ENCODE measurements at places on chromosomes 11 and 22. TPM values are rescaled to one million over a fixed set of nuclear protein-coding genes. Genes with fewer than 3 reads are reported as not detected.

The RPS6KB2 gene
- 71.5 TPM for polyA plus RNA-seq

The HPS5 gene
- polyA plus RNA-seq, result 10.4 TPM

The APOL1 gene
- 14.8 TPM for polyA plus RNA-seq

The KCNQ1OT1 gene
- polyA plus RNA-seq, result 0.12 TPM

The P2RY6 gene
- not detected for polyA plus RNA-seq

The CNTF gene
- polyA plus RNA-seq, result not detected

The LARGE1 gene
- not detected for polyA plus RNA-seq

The CTSD gene
- polyA plus RNA-seq, result 488 TPM

The DDX25 gene
- polyA plus RNA-seq, result not detected

DNA sequence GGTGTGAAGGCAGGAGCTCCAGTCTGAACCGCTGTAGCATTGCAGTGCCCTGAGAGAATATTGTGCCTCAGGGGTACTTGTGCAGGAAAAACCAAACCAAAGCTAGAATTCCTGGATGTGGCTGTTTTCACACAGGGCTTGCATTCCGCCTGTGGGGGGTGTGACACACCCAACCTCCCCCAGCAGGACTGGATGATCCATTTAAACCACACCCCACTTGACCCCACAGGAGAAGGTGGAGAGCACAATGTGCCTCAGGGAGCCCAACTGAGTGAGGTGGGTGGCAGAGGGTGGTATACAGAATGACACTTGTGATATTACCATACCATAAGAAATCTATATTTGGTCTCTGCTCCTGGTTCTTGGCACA lies 66.9 kb upstream of the SLC22A12 start:
- H3K36me3 ChIP-seq, result no peaks in the 10 kb centered on the region
- H3K27ac ChIP-seq, result no peak overlapping the region
- no peak for DNase-seq
- H3K4me3 ChIP-seq, result no peak overlapping the region
- H3K4me1 ChIP-seq, result no peaks in the 10 kb centered on the region
- H3K27me3 ChIP-seq, result peaks cover 2% of the 10 kb centered on the region

GRCh38 chr11:118061586-118062125 lies 15.2 kb upstream of the TMPRSS4 start:
- peaks cover 7% of the 10 kb centered on the region for H3K27me3 ChIP-seq
- peaks cover 11% of the 10 kb centered on the region for H3K36me3 ChIP-seq
- no peak overlapping the region for H3K4me3 ChIP-seq
- H3K4me1 ChIP-seq, result peaks cover 12% of the 10 kb centered on the region
- DNase-seq, result no peak

GRCh38 chr22:29979777-29980321 lies 96.9 kb downstream of the MTMR3 start:
- H3K27me3 ChIP-seq, result no peaks in the 10 kb centered on the region
- H3K4me3 ChIP-seq, result no peak overlapping the region
- no peak for DNase-seq
- no peaks in the 10 kb centered on the region for H3K4me1 ChIP-seq

DNA sequence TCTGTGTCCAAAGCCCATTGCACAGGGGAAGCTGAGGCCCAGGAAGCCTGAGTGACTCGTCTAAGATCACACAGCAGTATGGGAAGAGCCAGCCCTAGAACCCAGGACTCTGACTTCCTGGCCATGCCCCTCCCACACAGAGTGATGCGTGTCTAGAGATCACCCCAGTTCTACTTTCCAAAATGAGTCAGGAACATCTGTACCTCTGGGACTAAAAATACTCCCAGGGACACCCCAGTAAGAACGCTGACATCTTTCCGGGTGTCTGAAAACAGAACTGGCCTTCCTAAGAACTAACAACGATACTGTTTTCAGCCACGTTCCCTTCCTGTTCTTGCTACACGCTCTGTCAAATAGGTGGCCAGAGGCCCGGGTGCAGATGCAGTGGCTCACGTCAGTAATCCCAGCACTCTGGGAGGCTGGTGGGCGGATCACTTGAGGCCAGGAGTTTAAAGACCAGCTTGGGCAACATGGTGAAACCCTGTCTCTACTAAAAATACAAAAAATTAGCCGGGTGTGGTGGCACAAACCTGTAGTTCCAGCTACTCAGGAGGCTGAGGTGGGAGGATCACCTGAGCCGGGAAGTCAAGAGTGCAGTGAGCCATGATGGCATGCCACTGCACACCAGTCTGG lies 21.7 kb upstream of the PDGFB start:
- no peak for DNase-seq
- no peak overlapping the region for H3K4me3 ChIP-seq
- no peaks in the 10 kb centered on the region for H3K36me3 ChIP-seq
- no peaks in the 10 kb centered on the region for H3K4me1 ChIP-seq

DNA sequence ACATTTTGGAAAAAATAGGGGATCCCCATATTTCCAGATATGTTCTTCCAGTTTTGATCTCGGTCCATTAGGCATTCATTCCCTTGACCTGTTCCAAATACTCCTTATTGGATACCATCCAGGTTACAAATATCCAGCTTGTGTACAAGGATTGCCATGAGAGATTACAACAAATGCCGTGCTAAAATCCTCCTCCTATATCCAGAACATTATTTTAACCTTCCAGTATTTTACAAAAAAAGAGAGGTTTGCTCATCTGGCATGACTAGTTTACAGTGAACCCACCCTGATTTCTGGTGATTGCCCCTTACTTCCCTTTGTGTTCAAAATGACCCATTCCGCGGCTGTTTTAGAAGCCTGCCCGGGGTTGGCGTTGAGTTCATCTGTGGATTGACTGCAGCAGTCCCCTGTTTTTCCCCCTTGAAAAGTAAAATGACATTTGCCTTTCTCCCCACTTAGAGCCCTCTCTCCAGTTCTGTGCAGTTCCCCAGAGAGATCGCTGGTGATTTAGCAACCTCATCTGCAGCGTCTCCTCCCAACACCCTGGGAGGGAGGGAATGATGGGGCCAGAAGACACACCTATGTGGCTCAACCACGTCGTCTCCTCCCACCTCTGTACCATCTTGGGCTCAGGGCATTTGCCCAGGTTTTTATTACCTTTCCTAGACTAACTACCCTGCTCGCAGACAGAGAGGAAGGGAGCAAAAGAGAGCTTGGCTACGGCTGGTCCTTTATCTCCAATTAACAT lies 73.6 kb downstream of the DSCAML1 start:
- no peak overlapping the region for H3K4me3 ChIP-seq
- H3K36me3 ChIP-seq, result no peaks in the 10 kb centered on the region
- H3K27ac ChIP-seq, result no peak overlapping the region
- DNase-seq, result no peak
- peaks cover 7% of the 10 kb centered on the region for H3K27me3 ChIP-seq
- no peaks in the 10 kb centered on the region for H3K4me1 ChIP-seq

DNA sequence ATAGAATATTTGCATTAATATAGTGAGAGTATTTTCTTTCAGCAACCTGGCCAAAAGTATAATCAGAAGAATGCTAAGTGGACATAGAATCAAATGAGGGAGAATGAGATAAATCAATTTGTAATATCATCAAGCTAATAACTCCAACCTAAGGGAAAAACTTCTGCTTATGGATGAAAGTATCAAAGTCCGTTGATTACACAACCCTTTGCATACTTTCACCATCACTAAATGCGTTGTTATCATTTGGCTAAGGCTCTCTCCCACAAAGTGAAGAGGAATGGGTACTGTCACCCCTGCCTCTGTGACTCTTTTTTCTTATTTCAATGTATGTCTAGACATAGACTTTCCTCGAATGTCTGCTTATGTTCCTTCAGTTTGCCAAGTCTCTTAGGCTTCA lies 16.4 kb upstream of the CASP4 start:
- no peak for DNase-seq
- no peak overlapping the region for H3K4me3 ChIP-seq

DNA sequence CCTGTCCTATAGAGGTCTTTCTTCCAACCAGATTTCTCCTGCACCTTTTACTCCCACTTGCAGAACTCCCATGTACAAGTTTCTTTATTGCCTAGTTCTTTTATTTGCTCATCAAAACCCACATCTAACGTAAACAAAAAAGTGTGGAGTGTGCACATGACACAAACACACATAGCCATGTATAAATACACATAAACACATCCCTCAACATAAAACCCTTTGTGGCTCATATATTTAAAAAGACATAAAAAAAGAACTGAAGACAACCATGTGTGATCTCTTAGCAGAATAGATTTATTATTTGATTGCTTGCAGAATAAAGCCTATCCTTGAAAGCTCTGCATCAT lies 1.7 kb downstream of the HBG2 start:
- no peak overlapping the region for H3K4me3 ChIP-seq
- DNase-seq, result no peak

DNA sequence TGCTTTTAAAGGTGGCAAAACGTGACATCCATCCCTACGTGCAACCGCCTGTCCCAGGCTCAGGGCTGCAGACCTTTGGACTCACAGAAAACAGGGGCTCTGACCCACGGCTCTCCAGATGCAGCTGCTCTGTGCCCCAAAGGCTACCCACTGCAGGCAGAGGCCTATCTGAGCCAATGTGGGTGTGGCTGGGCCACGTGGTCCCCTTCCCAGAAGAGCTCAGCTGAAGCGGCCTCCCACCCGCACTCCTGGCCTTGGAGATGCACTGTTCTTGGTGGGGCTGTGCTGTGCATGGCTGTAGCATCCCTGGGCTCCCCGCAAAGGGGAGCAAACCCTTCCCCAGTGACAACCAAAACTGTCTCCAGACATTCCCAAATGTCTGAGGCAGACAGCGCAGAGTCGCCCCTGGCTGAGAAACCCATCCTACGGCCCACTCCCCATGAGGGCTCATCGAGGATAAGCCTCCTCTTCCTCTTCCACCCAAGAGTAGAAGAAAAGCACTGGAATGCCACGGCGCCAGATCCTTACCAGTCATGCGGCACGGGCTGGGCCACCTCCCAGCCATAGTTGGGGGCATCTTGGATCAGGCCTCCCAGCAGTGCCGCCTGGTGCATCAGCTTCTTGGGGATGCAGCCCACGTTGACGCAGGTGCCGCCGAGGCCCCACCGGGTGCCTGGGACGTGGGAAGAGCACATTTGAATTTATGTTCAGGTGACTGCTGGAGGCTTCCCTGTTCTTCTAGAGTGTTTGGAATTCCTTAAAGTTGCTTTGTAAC lies 23.1 kb upstream of the COMT start:
- H3K27me3 ChIP-seq, result no peaks in the 10 kb centered on the region
- H3K4me1 ChIP-seq, result no peaks in the 10 kb centered on the region
- peaks cover 16% of the 10 kb centered on the region for H3K36me3 ChIP-seq
- H3K27ac ChIP-seq, result no peak overlapping the region

- H3K4me1 ChIP-seq, result peaks cover 9% of the 10 kb centered on the region
- H3K4me3 ChIP-seq, result no peak overlapping the region
- no peak for DNase-seq
- peak overlapping the region; percentile 54 for H3K27ac ChIP-seq
These were observed 16.3 kb downstream of the CPSF7 start for GRCh38 chr11:61413496-61413895.

DNA sequence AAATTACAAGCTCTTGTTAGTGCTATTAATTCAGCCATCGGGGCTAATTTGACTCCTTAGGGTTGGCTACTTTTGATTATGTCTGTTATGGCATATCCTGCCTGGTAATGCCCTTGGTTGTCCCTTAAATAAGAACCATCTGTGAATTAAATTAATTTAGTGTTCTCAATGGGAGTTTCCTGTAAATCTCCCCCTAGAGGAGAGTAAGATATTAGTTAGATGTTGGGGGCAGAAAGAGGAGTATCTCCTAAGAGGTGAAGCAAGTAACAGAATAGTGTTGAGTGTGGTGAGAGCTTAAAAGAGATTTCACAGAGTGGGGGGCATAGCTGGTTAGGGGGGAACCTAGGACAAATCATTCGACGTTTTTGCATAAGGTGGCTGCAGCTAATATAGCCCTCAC lies 1126.9 kb downstream of the JRKL start:
- H3K4me1 ChIP-seq, result no peaks in the 10 kb centered on the region
- no peak overlapping the region for H3K4me3 ChIP-seq
- DNase-seq, result no peak
- no peaks in the 10 kb centered on the region for H3K36me3 ChIP-seq
- no peak overlapping the region for H3K27ac ChIP-seq
- no peaks in the 10 kb centered on the region for H3K27me3 ChIP-seq

GRCh38 chr22:24285245-24285644 lies 14.6 kb downstream of the SPECC1L start:
- H3K4me3 ChIP-seq, result no peak overlapping the region
- no peak for DNase-seq
- no peaks in the 10 kb centered on the region for H3K36me3 ChIP-seq
- no peaks in the 10 kb centered on the region for H3K27me3 ChIP-seq
- peak overlapping the region; percentile 15 for H3K27ac ChIP-seq

DNA sequence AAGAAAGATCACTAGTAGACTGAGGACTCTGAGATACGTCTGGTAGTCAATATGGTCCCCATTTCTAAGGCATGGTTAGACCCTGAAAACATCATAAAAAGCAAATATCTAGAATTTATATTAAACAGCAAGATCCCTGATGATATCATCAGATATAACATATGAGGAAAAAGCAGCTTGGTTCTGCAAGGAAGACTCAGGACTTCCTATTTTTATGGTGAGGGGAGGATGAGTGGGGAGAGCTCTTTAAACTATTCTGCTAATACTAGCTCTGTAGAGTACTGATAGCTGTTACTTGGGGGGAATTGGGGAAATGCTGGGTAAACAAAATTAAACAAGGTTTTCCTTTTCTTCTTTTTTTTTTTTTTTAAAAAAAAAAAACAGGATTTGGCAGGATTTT lies 235.8 kb downstream of the SWAP70 start:
- DNase-seq, result no peak
- H3K4me3 ChIP-seq, result no peak overlapping the region
- no peaks in the 10 kb centered on the region for H3K4me1 ChIP-seq

GRCh38 chr11:124481365-124482323 lies 36.1 kb upstream of the OR8B8 start:
- peaks cover 12% of the 10 kb centered on the region for H3K4me1 ChIP-seq
- H3K36me3 ChIP-seq, result no peaks in the 10 kb centered on the region
- peak overlapping the region; percentile 74 for H3K4me3 ChIP-seq
- no peak for DNase-seq
- peaks cover 4% of the 10 kb centered on the region for H3K27me3 ChIP-seq

DNA sequence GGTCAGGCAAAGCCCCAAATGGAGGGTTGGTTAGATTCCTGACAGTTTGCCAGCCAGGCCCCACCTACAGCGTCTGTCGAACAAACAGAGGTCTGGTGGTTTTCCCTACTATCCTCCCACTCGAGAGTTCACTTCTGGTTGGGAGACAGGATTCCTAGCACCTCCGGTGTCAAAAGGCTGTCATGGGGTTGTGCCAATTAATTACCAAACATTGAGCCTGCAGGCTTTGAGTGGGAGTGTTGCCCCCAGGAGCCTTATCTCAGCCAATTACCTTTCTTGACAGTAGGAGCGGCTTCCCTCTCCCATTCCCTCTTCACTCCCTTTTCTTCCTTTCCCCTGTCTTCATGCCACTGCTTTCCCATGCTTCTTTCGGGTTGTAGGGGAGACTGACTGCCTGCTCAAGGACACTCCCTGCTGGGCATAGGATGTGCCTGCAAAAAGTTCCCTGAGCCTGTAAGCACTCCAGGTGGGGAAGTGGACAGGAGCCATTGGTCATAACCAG lies 4.7 kb upstream of the TTC36 start:
- peaks cover 4% of the 10 kb centered on the region for H3K27me3 ChIP-seq
- peaks cover 29% of the 10 kb centered on the region for H3K36me3 ChIP-seq
- no peak overlapping the region for H3K4me3 ChIP-seq
- H3K27ac ChIP-seq, result no peak overlapping the region
